MG63 (cell line): ENCODE measurements at places on chromosomes 11 and 22.

DNA sequence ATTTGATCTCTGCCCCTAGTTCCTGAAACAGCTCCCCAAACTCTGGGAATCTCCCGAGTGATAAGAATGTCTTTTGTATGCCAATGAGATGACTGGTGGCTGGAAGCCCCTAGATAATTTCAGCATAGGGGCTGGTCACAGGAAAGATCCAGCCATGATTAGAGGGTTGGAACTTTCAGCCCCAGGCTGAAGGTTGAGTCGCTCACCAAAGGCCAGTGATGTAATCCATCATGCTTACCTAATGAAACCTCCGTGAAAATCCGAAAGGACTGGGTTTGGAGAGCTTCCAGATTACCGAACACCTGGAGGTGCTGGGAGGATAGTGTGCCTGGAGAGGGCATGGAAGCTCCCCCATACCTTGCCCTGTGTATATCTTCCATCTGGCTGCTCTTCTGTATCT is 26.0 kb downstream of the LRRC32 start:
- DNase-seq: no peak

- no peak for DNase-seq
Observed at GRCh38 chr11:26896719-26897118, 97.2 kb upstream of the FIBIN start.

- no peak for DNase-seq
Observed at GRCh38 chr11:107202241-107202640, 184.0 kb upstream of the GUCY1A2 start.

- DNase-seq: no peak
Observed at GRCh38 chr22:28773461-28773867, 969 bp downstream of the CCDC117 start.

- DNase-seq: no peak
Observed at GRCh38 chr11:124656774-124657630, 16.5 kb downstream of the SIAE start.
